ENCODE measurements at places on chromosomes 3 and 15.
A peak's percentile ranks its signal among the peaks of the same experiment; 100 is the strongest.

DNA sequence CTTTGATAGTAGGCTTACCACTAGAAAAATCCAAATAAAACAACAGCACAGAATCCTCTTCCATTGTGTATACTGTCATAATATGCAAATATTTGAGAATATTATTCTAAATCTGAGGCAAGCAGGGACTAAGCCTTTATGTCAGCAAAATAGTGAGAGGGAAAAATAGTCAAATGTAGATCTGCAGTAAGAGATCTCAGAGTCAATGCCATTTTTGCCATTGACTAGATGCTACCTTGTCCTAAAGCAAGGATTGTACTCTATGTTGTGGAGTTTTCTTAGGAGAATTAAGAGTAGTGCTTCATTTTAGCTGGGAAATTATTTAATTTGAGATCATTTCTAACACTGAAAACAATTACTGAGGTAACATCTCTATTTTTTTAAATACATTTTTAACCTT is 50.2 kb downstream of the IQCH start:
- DNase-seq: no peak

GRCh38 chr3:88626456-88627120 is 476.8 kb downstream of the C3orf38 start:
- no peak for DNase-seq

DNA sequence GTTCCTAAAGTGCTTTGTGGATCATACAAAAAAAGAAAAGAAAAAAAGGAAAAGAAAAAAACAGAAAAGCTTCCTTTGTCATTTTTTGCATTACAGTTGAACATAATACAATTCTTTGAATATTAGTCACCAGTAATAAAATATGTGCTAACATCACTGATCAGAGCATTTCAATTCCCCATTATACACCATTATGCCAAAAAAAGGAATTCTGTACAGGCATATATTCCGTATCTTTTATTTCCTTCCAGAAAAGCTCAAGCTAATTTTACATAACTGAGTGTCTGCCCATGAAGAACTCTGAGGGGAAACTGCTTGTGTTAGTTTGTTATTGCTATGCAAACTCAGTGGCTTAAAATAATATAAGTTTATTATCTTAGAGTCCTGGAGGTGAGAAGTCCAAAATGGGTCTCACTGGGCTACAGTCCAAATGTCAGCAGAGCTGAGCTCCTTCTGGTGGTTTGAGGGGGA is 377.9 kb downstream of the GAP43 start:
- DNase-seq: no peak

DNA sequence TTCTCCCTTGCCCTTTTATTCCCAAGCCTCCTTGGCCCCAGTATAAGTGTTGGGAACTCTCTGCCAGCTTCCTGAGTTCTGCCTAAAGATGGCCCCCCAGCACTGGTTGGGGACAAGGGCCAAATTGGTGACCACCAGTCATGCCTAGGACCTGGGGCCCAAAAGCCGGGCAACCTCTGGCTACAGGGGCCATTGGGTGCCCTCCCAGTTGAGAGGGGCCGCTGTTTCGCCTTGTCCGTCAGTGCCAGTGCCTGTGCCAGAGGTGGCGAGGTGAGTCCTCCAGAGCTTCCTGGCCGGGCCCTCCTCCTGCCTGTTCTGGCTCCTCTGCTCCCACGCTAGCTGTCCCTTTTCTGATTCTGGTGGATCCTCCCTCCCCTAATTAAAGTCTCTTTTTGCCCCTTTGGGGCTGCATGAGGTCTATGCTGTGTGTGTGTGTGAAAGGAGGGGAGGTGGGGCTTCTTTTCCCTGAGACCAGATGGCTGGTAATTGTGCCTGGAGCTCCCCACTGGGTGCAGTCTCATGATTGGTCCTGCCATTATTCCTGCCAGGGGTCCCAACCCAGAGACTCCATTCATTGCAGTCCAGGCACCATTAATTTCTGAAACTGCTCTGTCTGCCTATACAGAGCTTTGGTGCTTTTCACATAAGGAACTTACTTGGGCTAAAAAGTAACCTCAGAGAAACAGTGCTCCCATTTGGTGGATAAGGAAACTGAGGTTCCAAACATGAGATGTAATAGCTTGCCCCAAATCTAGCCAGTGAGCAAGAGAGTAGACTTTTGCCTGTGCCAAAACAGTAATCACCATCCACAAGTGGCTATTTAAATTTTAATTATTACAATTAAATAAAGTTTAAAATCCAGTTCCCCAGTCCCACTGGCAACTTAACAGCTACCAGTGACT is 3.1 kb upstream of the TTLL3 start:
- DNase-seq: no peak

GRCh38 chr3:114770874-114771273 is 376.2 kb downstream of the ZBTB20 start:
- peak; percentile 21 for DNase-seq

GRCh38 chr3:128278761-128279600 is 125.7 kb downstream of the EEFSEC start:
- peak; percentile 71 for DNase-seq

DNA sequence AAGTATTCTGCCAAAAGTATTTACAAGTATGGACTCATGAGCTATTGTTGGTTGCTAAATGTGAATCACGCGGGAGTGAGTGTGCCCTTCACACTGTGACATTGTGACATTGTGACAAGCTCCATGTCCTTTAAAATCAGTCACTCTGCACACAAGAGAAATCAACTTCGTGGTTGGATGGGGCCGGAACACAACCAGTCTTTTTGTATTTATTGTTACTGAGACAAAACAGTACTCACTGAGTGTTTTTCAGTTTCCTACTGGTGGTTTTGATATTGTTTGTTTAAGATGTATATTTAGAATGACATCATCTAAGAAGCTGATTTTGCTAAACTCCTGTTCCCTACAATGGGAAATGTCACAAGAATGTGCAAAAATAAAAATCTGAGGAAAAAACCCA is 30.3 kb downstream of the SYNM start:
- DNase-seq: peak; percentile 23

GRCh38 chr3:105518203-105518602 is 151.5 kb downstream of the ALCAM start:
- no peak for DNase-seq

DNA sequence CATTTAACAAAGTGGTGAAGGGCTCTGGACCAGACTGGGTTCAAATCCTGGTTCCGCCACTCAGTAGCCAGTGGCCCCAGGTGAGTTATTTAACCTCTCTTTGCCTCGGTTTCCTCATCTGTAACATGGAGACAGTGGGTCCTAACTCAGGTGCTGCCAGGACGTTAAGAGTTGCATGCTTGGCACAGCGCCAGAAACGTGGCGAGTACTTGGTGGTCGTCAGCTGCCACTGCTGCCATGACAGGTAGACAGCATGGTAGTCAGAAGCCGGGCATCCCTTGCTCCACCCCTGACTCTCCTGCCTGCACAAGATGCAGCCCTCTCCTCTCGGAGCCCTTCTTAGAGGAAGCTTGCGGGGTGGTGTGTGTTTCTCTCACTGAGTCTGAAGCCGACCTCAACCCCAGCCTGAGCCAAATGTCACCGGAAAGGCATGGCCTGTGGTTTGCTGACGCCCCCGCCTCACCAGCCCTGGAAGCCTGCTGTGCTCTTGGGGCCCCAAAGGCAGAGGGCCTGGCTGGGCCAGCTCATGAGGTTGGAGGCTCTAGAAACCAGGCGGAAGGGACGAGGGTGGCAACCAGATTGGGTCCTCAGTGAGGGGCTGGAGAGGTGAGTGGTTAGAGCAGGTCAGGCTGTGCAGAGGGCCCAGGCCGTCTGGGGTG is 160.8 kb upstream of the TLE3 start:
- DNase-seq: no peak

- DNase-seq: peak; percentile 98
These were observed 6.6 kb downstream of the TIPARP start for GRCh38 chr3:156681002-156681401.

GRCh38 chr3:13234666-13235065 is 161.4 kb upstream of the IQSEC1 start:
- DNase-seq: no peak

- no peak for DNase-seq
These were observed 90.2 kb upstream of the ABHD17C start for GRCh38 chr15:80604583-80605575.

- no peak for DNase-seq
These were observed 39.9 kb downstream of the RAB6B start for GRCh38 chr3:133855772-133856171.

GRCh38 chr15:50549326-50549725 is 2.9 kb upstream of the USP50 start:
- DNase-seq: no peak

- no peak for DNase-seq
These were observed 97.9 kb upstream of the MEX3B start for GRCh38 chr15:82143390-82144385.

DNA sequence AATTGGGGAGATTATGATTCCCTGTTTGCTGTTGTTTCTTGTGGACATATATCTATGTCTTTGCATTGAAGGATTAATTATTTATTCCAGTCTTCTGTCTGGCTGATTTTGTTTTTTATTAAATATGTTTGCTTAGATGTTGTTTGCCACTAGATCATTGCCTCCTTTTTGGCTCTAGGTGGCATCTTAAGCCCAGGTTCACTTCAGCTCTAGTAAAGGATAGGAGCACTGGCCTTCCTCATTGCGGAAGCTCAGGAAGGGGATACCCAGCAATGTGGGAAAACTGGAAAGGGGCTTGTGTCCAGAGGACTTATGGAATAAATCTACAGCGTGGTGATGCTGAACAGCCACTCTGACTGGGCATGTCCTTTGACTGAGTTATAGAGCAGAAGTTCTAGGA is 821.6 kb downstream of the PDCD6IP start:
- no peak for DNase-seq

DNA sequence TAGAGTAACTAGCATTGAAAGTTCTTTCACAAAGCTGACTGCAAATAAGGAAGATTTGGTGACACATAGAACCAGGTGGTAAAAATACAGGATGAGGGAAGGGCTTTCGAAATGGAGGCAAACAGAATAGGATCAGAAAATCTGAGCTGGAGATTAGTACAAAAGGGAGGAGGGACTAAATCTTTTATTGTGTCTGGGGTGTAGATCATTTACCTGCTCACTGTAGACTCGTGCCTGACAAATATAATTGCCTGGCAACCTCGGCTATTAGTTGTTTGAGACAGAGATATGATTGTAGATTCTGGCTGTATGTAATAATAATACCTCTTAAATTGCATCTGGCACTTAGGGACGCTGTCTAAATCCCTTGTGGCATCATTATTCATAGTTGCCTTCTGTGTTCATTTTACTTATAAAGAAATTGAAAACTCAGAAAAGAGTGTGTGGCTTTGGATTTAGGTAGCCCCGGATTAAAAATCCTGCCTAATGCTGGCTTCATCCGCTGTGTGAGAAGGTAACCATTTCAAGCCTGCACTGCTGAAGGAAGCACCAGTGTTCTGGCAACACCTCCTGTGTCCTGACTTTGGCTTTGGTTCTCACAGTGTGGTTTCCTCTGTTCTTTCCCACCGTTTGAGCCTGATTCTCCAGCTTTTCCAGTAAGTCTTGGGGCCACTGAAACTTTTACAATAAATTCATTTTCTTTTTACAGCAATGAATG is 25.0 kb upstream of the GPR160 start:
- DNase-seq: no peak

DNA sequence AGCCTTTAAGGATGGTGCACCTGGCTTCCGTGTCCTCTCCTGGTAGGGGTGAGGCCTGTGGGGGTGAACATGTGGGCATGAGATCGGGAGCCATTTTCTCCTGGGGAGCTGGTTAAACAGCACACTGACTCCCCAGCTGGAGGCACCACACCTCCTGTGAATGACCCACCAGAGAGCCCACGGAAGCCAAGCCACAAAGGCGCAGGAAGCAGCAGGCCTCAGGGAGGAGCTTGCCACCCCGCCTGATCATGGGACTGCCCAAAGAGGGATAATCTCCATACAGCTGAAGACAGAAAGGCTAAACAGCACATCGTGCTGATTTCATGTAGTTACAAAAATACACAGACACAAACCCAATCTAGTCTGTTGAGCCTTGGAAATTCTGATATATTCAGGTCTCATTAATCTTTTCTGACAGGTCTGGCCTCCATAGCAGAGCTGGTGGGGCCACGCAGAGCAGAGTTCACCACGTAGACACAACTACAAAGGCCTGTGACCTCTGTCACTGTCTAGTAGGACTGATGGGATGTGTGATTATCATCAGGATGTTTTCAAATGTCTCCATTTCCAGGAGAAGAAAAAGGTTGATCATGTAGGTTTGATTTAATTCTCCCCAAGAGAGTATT is 75.2 kb downstream of the DUT start:
- DNase-seq: no peak

DNA sequence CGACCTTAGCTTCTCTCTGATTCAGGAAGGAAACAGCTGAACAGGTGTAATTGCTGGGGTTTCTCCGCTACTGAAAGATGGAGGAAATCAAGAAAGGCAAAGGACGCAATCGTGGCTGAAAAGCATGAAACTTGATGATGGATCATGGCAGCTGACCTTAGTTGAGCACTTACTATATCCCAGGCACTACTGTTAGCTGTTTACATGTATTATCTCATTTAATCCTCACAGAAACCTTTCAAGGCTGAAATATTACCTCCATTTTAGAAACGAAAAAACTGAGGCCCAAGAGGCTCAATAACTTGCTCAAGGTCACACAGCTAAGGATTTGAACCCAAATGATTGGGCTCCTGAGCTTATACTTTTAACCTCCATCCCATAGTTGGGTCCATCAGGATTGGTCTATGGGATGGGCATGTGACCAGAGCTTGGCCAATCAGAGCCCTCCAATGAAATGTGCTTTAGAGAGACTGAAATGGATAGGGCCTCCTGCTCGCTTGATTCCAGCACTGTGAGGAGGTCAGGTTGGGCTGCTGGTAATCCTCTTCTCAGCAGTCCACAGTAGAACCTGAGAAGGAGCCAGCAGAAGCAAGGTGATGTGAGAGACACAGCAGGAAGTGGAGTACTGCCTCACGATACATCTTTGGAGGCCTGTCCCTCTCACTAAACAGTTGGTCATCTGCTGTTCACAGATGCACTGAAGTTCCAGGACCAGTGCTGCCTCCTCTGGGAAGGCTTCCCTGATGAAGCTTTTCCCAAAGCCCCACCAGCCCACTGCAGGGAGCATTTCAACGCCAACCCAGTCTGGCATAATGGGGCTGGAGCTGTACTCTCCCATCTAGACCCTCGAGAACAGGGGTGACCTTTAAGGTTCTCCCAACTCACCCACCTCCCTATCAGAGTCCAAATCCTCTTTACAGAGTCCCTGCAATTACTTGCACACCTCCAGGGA is 10.4 kb downstream of the CLN6 start:
- no peak for DNase-seq

DNA sequence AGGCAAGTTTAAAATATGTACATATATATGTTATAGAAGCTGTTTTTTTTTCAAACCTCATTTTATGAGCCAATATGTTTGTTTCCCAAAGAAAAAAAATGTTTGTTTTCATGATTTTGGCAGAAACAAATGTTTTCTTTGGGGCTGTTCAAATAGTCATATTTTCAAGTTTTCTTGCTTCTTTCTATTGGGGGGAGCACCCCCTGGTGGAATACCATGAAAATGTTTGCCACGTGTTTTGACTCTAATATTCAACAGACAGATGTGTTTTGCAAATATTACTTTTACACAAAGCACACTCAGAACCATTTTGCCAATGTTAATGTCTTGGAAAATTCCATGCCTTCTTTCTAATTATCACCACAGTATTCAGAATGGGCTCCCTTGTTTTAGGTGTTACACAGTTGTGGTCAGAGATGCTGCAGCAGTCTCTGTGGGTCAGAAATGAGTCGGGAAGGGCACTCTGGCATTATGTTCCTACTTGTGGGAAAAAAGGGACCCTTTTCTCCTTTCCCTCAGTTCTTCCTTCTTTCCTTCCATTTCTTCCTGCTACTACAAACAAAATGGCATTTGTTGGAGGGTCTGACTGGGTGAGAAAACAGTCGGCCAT is 817.0 kb downstream of the TUSC7 start:
- DNase-seq: peak; percentile 40

- no peak for DNase-seq
These were observed 316.6 kb upstream of the UBE2E2 start for GRCh38 chr3:22886439-22887068.

All from mesenchymal stem cell (in vitro differentiated cells and primary cell).